Naive thymus-derived CD4-positive, alpha-beta T cell (primary cell): ENCODE measurements at places on chromosomes 2 and 18.

GRCh38 chr2:68244456-68244855 lies 7.9 kb downstream of the PPP3R1 start:
- no peak for DNase-seq

- DNase-seq: no peak
Measured at GRCh38 chr2:120568975-120569268, 166.7 kb upstream of the GLI2 start.

DNA sequence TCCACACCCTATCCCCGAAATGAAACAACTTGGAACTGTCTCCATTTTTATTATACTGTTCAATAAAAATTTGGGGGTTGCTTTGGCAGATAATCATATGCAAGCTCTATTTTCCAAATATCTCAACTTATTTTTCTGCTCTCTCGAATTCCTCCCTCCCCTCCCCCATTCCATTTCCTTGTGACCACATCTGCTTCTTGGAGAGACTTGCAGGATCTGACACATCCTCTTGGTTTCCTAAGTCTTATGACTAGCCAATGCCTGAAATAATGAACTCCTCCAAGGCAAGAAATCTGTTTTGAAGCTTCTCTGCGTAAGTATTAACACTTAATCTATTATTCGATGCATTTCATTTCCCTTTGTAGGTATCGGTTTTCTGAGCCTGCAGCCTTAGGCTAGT lies 16.1 kb downstream of the TGIF1 start:
- no peak for DNase-seq

GRCh38 chr2:419687-420317 lies 131.9 kb upstream of the ALKAL2 start:
- DNase-seq: no peak

DNA sequence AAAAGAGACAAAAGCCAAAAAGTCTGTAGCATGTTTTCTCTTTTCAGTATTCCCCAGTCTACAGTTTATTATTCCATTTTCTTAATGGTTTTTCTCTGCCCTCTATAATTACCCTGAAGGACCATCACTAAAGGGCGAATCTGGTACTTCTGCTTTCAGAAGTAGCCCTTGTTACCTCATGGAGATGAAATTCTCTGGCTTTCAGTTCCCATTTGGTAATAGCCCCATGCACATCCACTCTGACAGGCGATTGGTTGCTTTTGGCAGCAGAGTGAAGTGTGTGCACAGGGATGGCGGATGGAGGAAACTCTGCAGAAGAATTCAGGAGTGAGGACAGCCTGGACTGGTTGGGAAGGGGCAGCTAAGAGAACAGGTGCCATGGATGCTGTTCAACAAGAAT lies 66.3 kb upstream of the NABP1 start:
- no peak for DNase-seq
